ENCODE measurements at places on chromosomes 2 and 18.

GRCh38 chr2:95353613-95354468 lies 48.7 kb upstream of the FAHD2A start:
- DNase-seq, result no peak

GRCh38 chr2:203551778-203552177 lies 16.7 kb upstream of the RAPH1 start:
- no peak for DNase-seq

- no peak for DNase-seq
Observed at GRCh38 chr2:54520687-54521086, 64.6 kb downstream of the SPTBN1 start.

DNA sequence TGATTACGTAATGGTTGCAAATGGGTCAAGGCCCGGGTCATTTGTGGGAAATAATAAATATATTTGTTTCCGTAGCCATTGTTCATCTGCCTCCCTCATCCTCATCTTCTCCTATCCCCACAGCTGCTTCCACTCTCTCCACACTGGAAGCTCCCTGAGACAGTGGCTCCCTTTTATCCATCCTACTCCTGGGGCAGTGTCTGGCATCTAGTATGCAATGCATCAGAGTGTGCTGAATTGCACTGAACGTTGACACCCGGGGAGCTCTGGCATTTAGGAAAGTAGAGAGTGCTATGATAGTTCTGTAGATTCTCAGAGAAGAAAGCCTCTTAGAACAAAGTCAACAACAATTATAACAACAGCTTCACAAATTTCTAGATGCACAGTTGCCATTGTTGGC lies 45.5 kb upstream of the NAB1 start:
- DNase-seq, result no peak

GRCh38 chr2:120256651-120257000 lies 4.0 kb downstream of the RALB start:
- DNase-seq, result no peak

DNA sequence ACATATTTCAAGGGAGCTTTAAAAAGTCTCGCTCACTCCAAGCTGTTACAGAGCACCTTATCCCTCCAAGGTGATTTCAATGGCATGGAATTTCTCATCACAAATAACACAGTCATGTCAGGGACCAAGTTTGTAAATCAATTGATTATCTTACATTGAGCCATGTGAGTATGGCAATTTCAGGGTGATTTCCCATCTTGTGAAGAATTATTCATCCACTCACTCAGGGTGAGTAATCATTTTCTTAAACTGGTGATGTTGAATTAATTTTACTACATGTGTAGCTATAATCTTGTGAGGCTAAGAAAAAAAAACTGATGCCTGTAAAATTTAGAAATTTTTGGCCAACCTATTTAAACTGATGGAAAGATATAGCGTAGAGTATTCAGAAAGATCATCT lies 3.3 kb upstream of the ABCA12 start:
- no peak for DNase-seq

DNA sequence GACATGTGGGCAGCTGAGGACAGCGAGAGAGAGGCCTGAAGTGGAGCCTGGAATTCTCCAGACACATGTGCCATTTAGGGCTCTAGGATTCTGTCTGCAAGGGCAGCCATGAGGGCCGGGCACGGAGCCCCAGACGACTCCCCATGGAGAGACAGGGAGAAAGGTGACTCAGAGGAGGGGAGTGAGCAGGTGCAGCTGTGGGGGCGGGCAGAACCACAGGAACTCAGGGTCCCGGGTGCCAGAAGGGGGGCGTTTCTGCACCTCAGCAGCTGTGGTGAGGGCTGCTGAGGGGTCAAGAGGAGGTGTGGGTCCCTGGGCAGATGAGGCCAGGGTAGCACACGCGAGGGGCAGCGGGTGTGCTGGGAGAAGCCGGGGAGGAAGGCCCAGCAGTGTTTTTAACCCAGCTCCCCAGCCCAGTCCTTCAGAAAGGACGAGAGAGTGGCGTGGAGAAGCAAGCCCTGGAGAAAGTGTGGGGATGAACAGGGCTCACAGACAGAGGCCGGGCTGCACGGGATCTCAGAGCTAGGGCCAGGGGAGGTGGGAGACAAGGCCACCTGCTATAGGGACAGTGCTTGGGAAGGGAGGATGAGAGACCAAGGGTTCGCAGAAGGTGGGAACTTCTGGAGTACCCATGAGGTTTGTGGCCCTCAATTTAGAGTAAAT lies 7.6 kb downstream of the GPR17 start:
- DNase-seq, result no peak

- no peak for DNase-seq
Observed at GRCh38 chr2:207256476-207257207, 90.9 kb upstream of the KLF7 start.

DNA sequence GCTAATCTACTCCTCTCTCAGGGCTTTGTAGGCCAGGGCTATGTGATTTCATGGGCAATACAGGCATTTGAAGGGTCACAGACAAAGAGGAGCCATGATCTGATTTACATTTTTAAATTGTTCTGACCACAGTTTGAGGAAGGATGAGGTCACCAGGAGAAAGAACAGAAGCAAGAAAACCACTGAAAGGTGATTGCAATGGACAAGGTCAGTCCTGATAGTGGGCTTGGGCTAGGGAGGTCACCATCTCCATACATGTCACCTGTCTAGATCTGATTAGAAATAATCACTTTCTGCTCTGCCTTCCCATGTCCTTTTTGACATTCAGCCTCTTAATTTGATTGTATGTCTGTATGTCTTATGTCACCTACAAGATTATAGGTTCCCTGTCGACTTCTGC lies 248.9 kb upstream of the CWC22 start:
- DNase-seq, result no peak

GRCh38 chr18:36247036-36247435 lies 50.5 kb upstream of the FHOD3 start:
- no peak for DNase-seq

DNA sequence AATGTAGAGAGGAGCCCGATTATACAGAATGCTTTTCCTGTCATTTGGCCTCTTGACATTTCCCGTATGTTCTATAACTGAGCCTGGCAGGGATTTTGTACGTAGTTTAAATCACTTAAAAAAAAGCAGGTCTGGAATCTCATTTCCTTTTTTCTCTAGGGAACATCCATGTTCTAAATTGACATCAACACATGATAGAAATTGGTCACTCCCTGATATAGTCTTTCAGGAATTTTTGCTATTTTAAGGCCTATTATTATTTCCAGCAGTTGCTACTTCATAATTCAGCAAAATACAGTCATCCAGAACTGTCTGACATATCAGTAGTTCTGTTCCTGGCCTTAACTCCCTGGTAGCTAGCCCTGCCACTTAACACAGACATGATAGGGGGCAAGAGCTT lies 565.7 kb upstream of the ZEB2 start:
- no peak for DNase-seq

GRCh38 chr2:172843266-172843582 lies 107.6 kb downstream of the RAPGEF4 start:
- no peak for DNase-seq

DNA sequence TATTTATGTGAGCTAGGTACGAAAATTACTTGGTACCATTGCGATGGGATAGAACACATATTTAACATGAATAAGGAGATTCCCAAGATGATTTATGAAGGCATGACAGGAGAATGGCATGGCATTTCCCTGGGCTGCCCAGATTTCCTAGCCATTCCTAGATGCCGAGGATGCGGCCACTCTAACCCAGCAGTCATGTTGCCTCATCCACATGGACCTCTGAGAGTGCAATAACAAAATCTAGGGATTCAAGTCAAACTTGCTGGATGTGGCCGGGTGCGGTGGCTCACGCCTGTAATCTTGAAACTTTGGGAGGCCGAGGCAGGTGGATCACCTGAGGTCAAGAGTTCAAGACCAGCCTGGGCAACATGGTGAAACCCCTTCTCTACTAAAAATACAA lies 110.8 kb upstream of the ARL4C start:
- DNase-seq, result no peak

GRCh38 chr2:29532436-29532835 lies 388.9 kb downstream of the ALK start:
- DNase-seq, result no peak

GRCh38 chr18:35817604-35818352 lies 154.7 kb upstream of the RMP24 start:
- no peak for DNase-seq

DNA sequence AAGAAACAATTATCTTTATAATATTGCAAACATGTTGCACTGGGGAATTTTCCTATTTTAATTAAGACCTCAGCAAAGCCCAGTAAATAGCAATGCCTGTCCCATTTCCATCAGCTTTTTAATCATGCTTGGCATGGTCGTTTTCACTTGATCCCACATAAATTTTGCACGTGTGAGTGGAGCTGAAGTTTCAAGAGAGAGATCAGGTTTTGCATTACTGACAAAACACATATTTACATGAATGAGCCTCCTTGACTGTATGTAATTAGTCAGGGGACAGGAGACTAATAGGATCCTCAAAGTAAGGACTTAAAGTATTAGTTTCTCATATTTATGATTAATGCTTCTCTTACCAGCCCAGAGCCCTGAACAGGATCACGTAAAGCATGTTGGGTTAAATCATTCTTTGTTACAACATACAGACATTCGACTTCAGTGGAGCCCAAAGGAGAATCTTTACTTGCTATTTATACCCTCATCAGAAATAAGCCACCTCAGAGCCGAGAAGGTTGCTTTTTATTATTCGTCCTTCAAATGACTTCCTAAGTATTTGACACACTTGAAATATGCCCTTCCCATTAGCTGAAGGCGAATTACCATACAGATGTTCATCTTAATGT lies 711.3 kb downstream of the GALR1 start:
- DNase-seq, result no peak

DNA sequence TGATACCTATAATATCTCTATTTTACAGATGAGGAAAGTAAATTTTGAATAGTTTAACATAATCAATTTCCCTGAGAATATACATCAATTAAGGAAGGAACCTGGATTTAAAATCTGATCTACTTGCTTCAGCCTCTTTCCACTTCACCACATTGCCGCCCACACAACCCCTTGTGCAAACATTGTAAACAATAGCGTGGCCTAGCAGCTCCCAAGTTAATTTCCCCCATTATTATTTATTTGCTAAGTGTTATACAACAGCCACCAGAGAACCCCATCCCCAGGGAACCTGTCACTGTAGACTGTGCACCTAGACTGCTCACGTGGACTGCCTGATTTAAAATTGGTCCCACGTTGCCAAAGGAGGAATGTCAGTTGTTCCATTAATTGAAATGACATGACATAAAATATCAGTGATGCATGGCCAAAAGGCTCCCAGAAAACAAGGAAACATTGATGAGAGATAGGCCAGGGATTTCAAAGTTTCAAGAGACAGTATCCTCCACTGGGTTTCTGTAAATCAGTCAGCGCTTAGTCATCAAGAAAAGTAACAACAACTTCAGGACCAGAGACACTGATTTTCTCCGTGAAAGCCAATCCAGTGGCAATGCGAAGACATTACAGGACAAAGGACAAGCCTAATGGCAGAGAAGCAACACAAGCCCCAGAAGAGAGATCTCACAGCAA lies 41.3 kb downstream of the SCG2 start:
- no peak for DNase-seq

- DNase-seq, result no peak
Observed at GRCh38 chr18:7696780-7697179, 129.7 kb downstream of the PTPRM start.

GRCh38 chr2:225069477-225069876 lies 27.2 kb upstream of the DOCK10 start:
- no peak for DNase-seq

GRCh38 chr2:67760995-67761394 lies 301.8 kb downstream of the C1D start:
- DNase-seq, result no peak

DNA sequence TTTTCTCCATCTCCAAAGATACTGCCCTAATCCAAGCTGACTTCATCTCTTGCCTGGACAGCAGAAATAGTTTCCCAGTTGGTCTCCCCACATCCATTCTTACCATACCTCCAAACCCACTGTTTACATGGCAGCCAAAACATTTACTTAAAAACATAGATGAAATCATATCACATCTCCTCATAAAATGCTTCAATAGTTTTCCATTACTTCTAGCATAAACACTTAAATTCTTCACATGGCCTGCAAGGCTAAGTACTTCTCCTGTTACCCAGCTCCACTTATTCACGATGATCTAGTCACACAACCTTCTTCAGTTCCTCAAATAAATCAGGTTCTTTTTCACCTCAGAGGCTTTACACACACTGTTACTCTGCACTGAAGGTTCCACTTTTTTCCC lies 185.8 kb upstream of the ACVR2A start:
- DNase-seq, result no peak

DNA sequence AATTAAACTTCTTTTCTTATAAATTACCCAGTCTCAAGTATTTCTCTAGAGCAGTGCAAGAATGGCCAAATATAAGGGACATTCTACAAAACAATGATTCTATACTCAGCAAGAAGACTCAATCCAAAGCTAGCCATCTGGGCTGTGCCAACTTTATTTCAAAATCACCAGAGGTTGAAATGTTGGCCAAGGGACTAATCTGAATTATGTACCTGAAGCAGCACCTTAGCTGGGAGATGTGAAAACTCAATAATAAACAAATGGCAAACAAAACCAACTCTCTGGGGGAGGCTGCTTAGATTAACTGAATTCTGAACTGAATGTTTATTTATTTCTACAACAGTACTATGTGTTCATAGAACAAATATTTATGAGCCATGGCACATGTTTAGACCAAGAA lies 251.3 kb downstream of the RDH14 start:
- DNase-seq, result no peak

DNA sequence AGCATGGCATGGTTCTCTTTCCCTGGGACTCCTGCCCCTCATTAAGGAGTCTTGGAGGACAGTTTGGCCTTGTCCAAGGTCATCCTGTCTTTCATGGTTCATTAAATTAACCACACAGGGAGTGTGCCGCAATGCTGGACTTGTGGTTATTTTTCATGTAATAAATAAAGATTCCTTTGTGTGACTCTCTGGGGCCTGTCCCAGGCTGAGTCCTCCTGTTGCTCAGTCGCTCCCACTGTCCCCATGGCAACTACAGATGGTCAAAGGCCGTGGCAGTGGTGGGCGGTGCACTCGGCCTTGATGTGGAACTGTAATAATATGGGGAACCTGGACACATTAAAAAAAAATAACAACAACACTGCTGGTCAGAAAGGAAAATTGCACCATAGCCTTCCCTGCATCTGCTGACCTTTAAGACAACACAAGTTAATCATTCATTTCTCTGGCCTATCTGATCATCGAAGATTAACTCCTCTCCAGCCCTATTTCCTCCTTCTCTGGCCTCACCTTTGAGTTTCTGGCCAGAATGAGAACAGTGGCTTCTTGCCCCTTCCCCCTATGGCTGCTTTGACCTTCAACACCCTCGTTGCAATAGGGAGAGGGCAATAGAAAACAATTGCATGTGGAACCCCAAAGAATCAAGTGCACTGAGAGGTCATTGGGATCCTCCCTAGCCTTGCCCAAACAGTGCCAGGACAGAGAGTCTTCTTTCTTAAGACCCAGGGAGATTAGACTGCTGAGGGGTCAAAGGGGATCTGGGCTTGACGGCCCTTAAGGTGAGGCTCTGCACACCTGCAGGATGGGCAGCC lies 44.7 kb downstream of the PSD4 start:
- no peak for DNase-seq

DNA sequence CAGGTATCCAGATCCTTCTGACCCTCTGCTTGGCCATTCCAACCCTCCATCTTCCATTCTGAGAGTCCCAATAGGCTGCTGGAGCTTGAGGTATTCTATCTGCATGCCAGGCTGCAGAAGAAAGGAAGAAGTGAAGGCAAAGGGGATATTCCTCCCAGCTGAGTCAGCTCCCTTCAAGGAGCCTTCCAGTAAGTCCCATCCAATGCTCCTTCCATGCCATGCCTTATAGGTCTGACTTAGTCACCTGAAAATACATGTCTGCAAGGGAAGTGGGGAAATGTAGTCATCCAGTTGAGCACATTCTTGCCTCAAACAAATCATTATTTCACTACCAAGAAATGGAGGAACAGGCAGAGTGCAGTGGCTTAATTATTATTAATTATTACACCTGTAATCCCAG lies 464.6 kb downstream of the CNTNAP5 start:
- DNase-seq, result no peak

Data from stimulated activated CD4-positive, alpha-beta T cell treated with anti-CD3 and anti-CD28 coated beads, Interleukin-12 subunit alpha, Interleukin-12 subunit beta, amount 100 ng/mL, for 4 hours (primary cell).